ENCODE measurements at places on chromosomes 2 and 18.

DNA sequence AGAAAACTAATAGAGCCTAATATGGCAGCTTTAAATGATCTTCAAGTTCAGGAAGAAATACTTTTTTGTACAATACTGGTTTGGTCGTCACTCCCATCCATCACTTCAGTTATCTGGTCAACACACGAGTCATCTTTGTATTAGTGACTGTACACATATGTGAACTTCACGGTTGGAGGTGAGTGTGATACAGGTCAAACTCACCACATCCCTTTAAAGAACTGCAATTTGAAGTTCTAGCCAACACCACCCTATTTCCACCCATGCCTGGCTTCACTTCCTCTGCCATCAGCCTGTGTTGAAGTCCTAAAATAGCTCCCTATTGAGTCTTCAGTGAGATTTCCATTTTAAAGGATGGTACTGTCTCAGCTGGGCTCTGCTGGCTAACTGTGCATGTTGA, 361.9 kb downstream of the TXNL1 start:
- DNase-seq = no peak

- no peak for DNase-seq
Observed at GRCh38 chr2:35821675-35822074, 533.9 kb upstream of the CRIM1 start.

GRCh38 chr18:64403784-64404503, 255.1 kb upstream of the LINC00305 start:
- DNase-seq = no peak

GRCh38 chr2:86648681-86649080, 25.0 kb upstream of the RNF103 start:
- DNase-seq = no peak

- DNase-seq = no peak
Observed at GRCh38 chr18:45782662-45783061, 42.8 kb upstream of the SIGLEC15 start.

DNA sequence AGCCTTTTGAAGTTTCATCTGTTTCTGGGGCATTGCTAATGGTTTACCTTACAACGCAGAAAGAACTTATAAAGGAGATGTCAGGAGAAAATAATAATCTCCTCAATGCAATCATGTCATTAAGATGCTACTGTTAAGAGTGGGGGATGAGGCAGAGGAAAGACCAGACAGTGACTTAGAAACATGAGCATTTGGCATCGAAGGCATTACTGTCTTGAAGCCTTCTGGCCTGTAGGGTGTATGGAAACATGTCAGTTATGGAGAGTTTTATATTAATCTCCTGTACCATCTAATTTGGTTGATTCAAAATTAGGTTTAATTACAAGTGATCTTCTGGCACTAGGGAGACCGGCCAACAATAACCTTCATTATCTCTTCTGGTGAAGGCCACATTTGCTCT, 32.5 kb downstream of the CDC42EP3 start:
- no peak for DNase-seq

- DNase-seq = no peak
Observed at GRCh38 chr2:136051001-136051724, 65.7 kb upstream of the DARS1 start.

GRCh38 chr2:149657401-149658040, 69.9 kb upstream of the MMADHC start:
- no peak for DNase-seq

- DNase-seq = no peak
Observed at GRCh38 chr2:112834396-112835037, 2.1 kb downstream of the IL1B start.

GRCh38 chr18:43590182-43590903, 313.1 kb upstream of the SYT4 start:
- DNase-seq = no peak

- DNase-seq = no peak
Observed at GRCh38 chr2:5563411-5563810, 128.8 kb upstream of the SOX11 start.

DNA sequence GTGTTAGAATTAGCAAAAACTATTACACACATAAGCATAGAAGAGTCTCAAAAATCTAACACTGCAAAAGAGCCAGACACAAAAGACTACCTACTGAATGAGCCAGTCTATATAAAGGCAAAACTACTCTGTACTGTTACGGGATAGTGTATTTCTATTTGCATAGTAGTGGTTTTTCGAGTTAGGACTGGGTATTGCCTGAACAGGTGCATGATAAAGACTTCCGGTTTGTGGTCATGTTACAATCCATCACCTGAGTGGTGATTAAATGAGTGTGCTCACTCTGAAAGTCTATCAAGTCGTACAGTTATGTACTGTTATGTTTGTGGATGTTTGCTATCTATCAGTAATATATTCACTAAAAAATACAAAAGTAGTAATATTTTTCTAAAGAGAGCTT, 523.3 kb upstream of the SYT4 start:
- no peak for DNase-seq

DNA sequence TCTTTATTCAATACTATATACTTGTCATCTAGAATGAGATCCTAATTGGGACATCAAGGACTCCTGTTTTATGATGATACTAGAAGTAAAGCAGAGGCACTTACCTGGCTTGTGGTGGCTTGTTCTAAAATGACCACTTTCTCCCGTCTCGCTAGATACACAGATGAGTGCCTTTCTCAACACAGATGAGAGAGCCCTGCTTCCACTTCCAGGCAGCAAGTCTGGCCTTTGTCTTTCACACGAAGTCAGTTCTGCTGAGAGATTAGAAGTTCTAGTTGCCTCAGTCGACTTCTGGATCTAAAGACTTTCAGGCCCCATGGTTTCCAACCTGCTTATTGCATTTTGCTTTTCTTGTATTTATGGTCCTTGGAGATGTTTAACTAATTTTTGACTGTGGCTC, 70.3 kb downstream of the PPP1R1C start:
- DNase-seq = no peak

Measured in BJ (cell line).